Myocyte (in vitro differentiated cells): ENCODE measurements at places on chromosomes 13 and 19.
A peak's percentile ranks its signal among the peaks of the same experiment; 100 is the strongest.

DNA sequence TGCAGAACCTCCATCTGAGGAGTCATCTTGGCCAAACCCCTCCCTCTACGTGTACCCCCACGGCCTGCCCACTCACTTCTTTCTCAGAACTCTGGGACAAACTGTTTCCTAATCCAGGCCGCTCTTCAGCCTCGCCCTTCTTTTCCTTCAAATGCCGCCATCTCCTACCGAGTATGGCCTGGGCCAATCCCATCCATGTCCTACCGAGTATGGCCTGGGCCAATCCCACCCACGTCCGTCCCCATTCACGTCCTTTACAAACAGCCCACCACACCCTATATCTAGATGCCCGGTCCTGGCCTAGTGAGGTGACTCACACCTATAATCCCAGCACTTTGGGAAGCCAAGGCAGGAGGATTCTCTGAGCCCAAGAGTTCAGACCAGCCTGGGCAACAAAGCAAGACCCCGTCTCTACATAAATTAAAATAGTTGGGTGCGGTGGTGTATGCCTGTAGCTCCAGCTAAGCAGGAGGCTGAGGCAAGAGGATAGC is 1.1 kb downstream of the TMEM160 start:
- DNase-seq: no peak

GRCh38 chr19:37778613-37779126 is 716 bp downstream of the ZNF573 start:
- DNase-seq: peak; percentile 10

GRCh38 chr13:93881411-93881810 is 598.1 kb downstream of the DCT start:
- no peak for DNase-seq

- peak; percentile 50 for DNase-seq
Measured at GRCh38 chr13:36395280-36395679, 37.0 kb upstream of the CCNA1 start.

DNA sequence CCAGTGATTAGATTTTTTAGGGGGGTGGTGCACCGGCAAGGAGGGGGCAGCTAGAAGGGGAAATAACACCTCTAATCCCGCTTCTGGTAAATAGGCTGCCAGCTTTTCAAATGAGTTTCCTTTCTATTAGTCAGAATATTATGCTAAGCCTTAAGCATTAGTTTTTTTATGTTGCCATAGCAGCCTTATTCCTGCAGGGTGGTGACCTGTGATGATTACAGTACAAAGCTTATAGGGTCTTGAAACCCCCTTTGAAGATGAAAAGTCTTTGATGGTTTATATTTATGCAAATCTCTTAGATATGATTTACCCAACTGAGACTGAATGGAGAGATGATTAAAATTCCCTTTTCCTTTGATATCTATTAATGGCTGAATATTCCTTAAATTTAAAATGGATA is 109.8 kb downstream of the ZIC5 start:
- DNase-seq: no peak

GRCh38 chr13:20828539-20829364 is 55.0 kb upstream of the EEF1AKMT1 start:
- peak; percentile 83 for DNase-seq
